Activated CD4-positive, alpha-beta T cell treated with anti-CD3 and anti-CD28 coated beads for 24 hours (primary cell): ENCODE measurements at places on chromosomes 6 and 20.

GRCh38 chr6:35496036-35496840, 641 bp downstream of the TEAD3 start:
- no peak for DNase-seq

- DNase-seq = peak; percentile 24
Measured at GRCh38 chr20:51525241-51526105, 17.0 kb downstream of the NFATC2 start.

DNA sequence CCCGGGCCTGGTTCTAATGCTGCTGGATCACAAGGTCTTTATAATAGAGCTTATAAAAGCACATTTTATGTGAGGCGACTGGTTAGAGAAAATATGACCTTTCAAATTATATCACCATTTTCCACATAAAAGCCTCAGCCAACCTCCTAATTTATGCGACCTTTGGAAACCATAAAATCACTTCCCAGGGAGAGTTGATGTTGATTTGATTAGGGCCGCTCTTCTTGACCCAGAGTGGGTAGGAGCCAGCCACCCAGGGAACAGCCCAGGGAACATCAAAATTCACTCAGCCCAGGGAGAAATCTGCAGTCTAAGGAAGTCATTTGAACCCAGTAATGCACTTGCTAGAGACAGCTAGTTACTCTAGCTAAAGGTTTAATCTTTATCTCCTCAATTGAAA, 79.8 kb upstream of the TENT5A start:
- DNase-seq = no peak

GRCh38 chr6:84172080-84172479, 55.4 kb downstream of the CEP162 start:
- DNase-seq = no peak

DNA sequence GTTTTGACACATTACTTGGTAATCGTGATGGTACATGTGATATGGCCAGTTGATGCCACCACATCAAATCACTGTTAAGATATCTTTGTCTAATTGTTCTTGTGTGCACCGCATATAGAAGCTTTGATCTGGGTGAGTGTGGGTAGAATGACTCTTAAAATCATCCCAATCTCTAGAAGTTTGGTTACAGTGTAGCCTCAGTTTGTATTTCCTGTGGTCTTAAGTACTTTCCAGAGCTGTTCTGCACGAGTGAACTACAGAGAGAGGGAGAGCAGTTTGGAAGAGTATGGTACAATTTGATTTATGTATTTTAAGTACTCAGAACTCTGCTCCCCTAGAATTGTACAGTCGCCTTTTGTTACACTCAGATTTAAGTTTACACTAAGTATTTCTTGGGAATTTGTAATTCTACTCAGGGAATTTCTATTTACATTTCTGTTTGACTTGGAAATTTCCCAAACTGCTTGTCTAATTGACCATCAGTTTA, 37.5 kb downstream of the SNX9 start:
- DNase-seq = no peak

- no peak for DNase-seq
Measured at GRCh38 chr6:163375361-163375760, 39.2 kb upstream of the QKI start.

- no peak for DNase-seq
Measured at GRCh38 chr6:16345449-16346330, 107.3 kb downstream of the GMPR start.

DNA sequence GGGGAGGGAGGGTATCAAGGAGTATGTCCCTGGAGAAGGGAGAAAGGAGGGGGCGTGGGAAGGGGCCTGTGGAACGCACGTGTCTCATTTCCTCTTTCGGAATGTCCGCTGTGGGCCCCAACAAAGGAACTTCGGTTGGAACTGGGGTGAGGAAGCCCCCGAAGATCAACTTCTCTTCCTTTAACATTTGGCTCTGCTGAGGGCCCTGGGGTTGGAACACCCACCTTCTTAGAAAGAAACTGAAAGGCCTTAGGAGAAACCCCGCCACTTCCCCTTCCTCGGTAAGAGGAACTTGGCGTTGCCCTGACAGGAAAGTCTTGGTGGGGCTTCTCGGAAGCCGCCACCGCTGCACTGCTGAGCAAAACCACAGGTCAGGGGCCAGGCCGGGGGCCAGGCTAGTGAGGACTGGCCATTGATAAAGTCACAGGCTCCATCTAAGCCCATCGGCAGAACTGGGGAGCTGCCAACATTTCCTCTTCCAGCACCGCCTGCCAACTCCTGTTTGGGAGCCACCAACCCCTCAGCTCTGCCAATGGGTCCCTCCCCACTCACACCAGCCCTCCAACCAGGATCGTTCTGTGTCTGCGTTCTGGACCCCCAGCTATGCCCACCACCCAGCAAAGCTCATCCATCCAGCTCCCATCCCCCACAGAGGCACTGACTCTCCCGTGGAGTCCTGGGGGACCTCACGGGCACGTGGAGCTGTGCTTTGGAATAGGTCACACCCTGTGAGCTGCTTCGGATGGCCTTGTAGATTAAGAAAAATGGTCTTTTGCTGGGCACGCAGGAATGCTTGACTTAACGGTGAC, 44.8 kb downstream of the FGD2 start:
- DNase-seq = peak; percentile 48

GRCh38 chr6:38806833-38807232, 91.7 kb downstream of the DNAH8 start:
- no peak for DNase-seq

- DNase-seq = no peak
Measured at GRCh38 chr20:53468587-53468986, 125.1 kb downstream of the ZNF217 start.

DNA sequence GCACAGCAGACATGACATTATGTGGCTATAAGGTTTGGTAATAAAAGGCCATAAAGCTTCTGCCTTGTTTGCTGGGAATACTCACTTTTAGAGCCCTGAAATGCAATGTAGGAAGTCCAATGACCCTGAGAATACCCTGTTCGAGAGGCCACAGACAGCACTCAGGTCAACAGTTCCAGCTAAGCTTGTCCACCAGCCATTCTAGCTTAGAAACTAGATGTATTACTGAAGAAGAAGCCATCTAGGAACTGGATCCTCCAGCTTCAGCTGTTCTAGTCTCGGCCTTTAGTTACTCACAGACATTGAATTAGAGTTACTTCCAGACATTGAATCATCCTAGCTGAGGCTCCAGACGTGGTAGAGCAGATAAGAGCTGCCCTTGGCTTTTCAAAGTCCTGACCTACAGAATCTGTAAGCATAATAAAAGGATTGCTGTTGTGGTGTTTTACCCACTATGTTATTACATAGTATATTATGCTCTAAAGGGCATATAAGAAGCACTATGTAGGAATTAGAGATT, 84.9 kb downstream of the MMS22L start:
- DNase-seq = no peak

GRCh38 chr6:7827142-7827541, 83.4 kb downstream of the TXNDC5 start:
- DNase-seq = no peak

DNA sequence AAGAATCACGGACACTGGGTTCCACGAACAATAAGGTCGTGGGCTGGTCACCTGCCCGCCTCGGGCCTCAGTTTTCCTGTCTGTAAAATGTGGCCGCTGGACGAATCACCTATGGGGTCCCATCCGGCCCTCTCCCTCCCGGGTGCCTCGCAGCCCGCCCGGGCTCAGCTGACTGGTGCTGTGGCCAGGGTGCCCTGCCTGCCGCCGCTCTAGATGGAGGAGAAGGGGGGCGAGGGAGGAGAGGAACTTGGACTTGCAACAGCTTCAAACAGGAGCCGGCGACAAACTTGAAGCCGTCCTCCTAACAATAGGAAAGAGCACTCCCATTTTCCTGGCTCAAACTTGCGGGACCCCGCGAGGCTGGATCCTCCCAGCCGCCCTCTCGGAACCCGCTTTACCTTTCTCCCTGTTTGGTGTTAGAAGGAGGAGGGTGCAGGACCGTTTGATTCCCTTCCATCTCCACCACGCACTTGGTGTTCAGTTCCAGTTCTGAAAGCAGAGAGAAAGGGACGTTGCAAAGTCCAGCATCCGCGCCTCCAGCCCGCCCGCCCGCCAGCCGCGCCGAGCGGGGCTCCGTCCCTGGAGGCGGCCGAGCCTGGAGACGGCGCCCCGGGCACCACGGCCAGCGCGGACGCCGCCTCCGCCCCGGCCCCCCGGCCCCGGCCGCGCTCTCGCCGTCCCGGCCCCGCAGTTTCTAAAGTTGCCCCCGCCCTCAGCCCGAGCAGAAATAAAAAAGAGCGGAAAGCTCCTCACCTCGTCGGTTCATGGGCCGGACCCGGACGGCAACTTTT, 584 bp downstream of the KIF13A start:
- DNase-seq = no peak

DNA sequence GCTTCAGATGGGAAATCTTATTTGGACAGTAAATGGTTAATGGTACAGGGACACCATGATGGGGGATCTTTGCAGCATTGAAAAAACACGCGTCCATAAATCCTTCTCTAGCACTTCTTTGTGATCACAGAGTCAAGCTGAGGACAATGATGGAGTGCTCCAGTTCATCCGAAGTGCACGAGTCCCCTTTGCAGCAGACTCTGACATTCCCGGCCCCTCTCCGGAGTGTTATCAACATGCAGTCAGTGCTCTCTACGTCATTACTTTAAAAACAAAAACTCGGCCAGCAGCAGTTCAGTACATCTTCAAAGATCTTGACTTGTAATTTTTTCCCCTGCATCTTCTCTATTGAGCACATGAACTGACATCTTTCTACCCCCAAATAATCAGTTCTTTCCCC, 185.5 kb upstream of the AKAP12 start:
- no peak for DNase-seq
